Activated CD4-positive, alpha-beta T cell treated with anti-CD3 and anti-CD28 coated beads for 36 hours (primary cell): ENCODE measurements at places on chromosomes 2 and 18.

DNA sequence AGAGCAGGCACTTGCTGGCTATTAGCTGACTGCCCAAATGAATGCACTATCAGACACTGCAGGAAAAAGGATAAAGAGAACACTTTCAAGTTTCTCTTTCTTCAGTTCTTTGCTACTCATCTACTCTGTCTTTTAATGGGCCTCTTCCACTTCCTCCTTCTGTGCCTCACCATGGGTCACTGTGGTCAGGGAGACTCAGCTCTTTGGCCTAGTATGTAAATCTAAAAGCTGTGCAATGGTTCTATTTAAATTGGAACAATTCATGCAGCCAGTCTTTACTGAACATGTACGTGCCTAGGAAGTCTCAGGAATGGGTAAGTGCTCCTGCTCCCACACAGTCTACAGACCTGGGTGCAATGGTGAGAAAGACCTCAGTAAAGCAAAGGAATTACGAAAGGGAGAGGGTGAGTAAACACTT lies 79.1 kb upstream of the DNMT3A start:
- H3K4me3 ChIP-seq: no peak overlapping the region
- no peak overlapping the region for H3K27ac ChIP-seq
- H3K27me3 ChIP-seq: no peaks in the 10 kb centered on the region
- H3K4me1 ChIP-seq: no peaks in the 10 kb centered on the region
- peaks cover 18% of the 10 kb centered on the region for H3K36me3 ChIP-seq

DNA sequence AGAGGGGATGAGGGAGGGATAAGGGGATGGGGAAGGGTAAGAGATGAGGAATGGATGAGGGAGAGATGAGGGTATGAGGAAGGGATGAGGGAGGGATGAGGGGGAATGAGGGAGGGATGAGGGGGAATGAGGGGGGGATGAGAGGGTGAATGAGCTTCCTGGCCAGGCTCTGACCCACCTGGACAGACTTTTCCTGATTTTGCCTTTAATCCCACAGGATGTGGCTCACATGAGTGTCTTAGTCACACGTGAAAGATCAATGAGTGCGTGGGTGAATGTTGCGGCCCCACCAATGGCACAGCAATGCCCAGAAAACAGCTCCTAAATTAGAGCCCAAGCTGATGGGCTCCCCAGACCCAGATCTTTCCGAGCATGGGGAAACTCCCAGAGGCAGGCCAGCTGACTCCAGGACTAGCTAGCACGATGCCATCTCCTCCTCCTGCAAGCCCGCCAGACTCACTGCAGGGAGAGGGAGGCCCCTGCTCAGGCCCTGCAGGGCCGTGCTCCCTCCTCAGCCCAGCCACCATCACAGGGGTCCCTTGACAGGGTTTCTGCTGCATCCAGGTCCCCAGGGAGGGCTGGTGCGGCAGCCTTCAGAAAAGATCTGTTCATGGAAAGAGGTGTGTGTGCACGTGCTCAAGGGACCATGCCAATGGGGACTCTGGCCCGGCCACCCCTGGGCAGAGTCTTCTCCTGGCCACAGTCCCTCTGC lies 41.4 kb downstream of the AQP12A start:
- no peaks in the 10 kb centered on the region for H3K27me3 ChIP-seq
- no peak for DNase-seq
- H3K4me1 ChIP-seq: no peaks in the 10 kb centered on the region
- no peak overlapping the region for H3K27ac ChIP-seq

- no peaks in the 10 kb centered on the region for H3K4me1 ChIP-seq
- peaks cover 5% of the 10 kb centered on the region for H3K27me3 ChIP-seq
- DNase-seq: no peak
These were observed 28.5 kb upstream of the YES1 start for GRCh38 chr18:840516-840915.

DNA sequence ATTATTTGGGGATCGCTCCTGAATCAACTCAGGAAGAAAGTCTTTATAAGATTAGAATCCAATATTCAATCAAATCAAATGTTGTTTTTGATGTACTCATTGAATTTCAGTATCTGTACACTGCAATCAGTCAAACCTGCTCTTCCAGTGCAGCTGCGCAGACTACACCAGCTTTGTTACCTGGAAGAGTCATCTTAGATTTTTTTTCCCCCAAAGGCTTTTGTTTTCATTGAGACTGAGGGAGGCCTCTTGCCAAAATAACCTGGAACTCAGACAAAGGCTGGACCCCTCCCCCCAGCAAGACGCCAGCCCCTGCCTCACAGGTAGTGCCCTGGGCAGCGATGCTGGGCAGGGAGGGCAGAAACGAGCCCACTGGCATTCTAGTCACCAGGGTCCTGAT lies 74.8 kb downstream of the ARHGEF4 start:
- peaks cover 21% of the 10 kb centered on the region for H3K27me3 ChIP-seq
- no peak for DNase-seq
- no peaks in the 10 kb centered on the region for H3K36me3 ChIP-seq
- no peak overlapping the region for H3K27ac ChIP-seq
- H3K4me3 ChIP-seq: no peak overlapping the region
- H3K4me1 ChIP-seq: no peaks in the 10 kb centered on the region

- H3K27ac ChIP-seq: no peak overlapping the region
- H3K27me3 ChIP-seq: peaks cover 8% of the 10 kb centered on the region
- no peaks in the 10 kb centered on the region for H3K4me1 ChIP-seq
These were observed 122.8 kb downstream of the TMEM18 start for GRCh38 chr2:554444-554843.

DNA sequence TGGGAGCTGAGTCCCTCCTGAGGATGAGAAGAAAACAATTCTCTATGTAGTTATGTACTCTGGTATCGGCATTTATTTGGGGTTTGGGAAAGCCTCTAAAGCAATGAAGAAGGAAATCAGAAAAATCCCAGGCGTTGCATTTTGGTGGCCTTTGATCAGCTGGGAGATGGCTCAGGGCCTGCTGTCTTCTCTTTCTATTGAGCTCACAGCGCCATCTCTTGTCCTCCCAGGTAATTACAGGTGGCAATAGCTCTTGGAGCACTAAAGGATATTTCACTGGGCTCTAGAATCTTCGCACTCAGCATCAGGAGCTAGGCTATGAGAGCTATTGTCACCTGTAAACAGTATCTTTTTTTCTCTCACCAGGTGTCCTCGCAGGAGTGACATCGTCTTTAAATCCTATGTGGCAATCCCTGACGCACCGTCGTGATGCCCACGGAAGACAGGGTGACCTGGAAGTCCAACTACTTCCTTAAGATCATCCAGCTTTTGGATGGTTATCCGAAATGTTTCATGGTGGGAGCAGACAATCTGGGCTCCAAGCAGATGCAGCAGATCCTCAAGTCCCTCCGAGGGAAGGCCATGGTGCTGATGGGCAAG lies 76.1 kb upstream of the PMAIP1 start:
- DNase-seq: peak; percentile 76
- H3K36me3 ChIP-seq: no peaks in the 10 kb centered on the region
- peaks cover 10% of the 10 kb centered on the region for H3K27me3 ChIP-seq
- no peaks in the 10 kb centered on the region for H3K4me1 ChIP-seq
- no peak overlapping the region for H3K4me3 ChIP-seq

DNA sequence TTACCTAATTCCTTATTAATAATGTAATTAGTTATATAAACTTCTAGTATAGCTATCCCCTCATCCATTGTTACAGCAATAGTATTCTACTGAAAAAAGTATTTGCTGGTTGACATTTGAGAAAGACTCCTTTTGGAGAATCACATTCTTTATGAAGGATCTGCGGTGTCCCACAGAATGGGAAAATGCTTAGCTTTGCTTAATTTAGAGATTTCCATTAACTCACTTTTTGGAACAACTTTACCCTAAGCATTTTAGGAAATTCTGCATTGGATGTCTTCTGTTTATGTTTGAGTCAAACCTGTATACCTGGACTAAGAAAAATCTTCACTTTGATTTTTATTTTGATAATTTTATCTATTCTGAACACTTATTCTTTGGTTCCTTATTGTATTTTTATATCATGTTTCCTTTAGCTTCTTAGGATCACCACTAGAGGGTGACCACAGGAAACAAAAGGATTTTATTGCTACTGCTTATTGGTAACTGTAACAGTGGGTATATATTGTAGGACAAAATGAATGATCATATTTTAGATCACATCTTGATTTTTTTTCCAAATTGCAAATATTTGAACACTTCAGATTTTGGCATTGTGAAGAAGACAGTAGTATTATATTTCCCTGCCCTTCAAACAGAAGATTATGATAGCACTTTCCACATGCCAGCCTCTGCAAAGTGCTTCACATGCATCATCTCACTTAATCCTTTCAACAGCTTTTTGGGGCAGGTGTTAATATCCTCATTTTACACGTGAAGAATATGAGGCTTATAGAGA lies 79.6 kb downstream of the MIB1 start:
- no peak for DNase-seq
- H3K27ac ChIP-seq: no peak overlapping the region
- H3K4me3 ChIP-seq: no peak overlapping the region
- H3K4me1 ChIP-seq: no peaks in the 10 kb centered on the region
- no peaks in the 10 kb centered on the region for H3K27me3 ChIP-seq

GRCh38 chr18:10563886-10564285 lies 38.1 kb downstream of the NAPG start:
- no peak for DNase-seq
- peaks cover 7% of the 10 kb centered on the region for H3K4me1 ChIP-seq
- no peaks in the 10 kb centered on the region for H3K36me3 ChIP-seq

DNA sequence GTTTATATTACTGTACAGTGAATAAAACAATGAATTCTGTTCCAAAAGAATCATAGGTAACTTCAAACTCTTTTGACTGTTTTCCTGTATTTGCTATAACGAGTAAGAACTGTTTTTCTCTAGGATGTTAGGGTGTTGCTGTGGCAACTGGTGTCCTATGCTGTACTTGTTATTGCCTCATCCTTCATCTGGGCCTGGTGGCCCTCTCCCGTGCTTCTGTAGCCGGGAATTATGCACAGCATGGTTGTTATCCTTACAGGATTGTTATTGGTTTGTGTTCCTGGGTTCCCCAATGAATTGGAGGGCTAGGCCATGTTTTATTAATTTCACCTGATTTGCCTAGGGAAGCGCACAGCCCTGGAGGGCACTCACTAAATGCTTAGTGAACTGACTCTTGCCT lies 279.2 kb downstream of the PTPRM start:
- H3K36me3 ChIP-seq: no peaks in the 10 kb centered on the region
- DNase-seq: no peak
- no peak overlapping the region for H3K4me3 ChIP-seq
- H3K27ac ChIP-seq: no peak overlapping the region

DNA sequence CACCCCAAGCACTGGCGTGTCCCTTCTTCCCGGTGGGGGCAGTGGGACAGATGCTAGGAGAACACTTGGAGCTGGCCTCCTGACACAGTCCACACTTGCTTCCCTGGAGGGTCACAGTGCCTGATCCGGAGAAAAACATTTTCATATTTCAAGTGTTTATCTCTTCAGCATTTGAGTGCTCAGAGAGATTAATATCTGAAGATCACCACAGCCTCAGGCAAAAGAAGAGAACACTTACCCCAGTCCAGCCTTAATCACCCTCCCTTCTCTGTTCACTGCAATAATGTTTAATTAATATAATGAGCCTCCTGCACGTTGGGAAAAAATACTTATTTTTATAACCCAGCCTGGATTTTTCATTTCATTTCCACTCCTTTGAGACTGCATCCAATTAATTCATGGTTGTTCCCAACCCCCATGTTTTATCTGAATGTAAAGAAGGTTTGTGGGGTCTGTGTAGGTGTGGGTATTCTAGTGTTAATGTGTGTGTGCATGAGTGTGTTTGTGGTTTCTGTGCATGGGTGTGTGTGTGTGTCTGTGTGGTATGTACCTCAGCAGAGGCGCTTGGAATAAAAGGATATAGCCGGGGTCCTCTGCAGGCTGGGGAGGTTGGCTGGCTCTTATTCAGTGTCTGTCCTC lies 72.1 kb downstream of the NRP2 start:
- peaks cover 5% of the 10 kb centered on the region for H3K27me3 ChIP-seq
- no peak for DNase-seq
- H3K4me1 ChIP-seq: no peaks in the 10 kb centered on the region

GRCh38 chr18:3062798-3063680 lies 50.1 kb upstream of the LPIN2 start:
- peak overlapping the region; percentile 2 for H3K4me3 ChIP-seq
- peak; percentile 88 for DNase-seq
- no peaks in the 10 kb centered on the region for H3K27me3 ChIP-seq
- peak overlapping the region; percentile 99 for H3K27ac ChIP-seq
- H3K4me1 ChIP-seq: peaks cover 65% of the 10 kb centered on the region
- H3K36me3 ChIP-seq: no peaks in the 10 kb centered on the region

DNA sequence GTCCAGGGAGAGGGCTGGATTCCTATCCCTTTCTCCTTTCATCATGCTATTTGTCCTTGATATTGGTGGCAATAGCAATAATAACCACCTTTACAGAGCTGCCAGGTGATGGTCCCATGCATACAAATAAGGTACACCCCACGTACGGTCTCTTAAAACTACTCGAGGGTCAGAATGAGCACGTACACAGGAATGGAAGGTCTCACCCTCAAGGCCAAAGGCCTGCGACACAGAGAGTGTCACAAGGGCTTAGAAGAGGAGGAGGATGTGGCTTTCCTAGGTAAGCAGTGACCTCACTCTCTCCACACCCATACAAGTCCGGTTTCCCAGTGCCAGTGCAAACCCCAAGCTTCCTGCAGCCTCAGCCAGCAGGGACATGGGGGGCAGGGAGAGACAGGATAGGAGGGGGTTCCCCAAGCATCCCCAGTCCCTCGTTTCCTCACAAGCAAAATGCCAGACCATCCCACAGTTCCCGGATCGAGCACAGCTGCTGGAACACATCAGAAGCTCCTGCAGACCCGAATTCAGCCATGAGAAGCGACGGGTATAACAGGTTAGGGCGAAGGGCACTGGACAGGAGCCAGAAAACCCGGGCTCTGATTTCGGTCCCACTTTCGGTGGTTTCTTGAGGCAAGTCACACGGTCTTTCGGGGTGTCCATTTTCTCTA lies 49.2 kb downstream of the PLB1 start:
- H3K4me1 ChIP-seq: peaks cover 16% of the 10 kb centered on the region
- H3K27me3 ChIP-seq: no peaks in the 10 kb centered on the region
- H3K27ac ChIP-seq: peak overlapping the region; percentile 13
- DNase-seq: peak; percentile 36
- H3K4me3 ChIP-seq: no peak overlapping the region
- no peaks in the 10 kb centered on the region for H3K36me3 ChIP-seq

DNA sequence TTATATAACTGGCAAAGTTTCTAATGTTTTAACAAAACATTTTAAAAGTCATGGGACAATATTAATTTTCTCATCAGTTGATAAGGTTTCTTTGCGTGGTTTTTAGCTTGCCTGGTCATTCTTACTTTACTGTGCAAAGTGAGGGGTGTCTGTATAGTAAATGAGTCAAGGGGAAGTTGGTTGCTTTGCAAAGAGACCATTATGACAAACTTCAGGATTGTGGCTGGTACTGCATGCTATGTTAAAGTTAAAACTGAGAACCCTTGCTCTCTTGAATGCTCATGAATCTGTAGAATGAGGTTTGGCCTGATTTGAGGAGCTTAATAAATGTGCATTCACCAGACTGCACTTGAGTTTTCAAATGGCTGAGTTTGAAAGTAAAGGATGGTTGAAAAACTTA lies 47.0 kb downstream of the COL4A4 start:
- H3K27me3 ChIP-seq: peaks cover 15% of the 10 kb centered on the region
- H3K4me1 ChIP-seq: no peaks in the 10 kb centered on the region
- H3K4me3 ChIP-seq: no peak overlapping the region
- no peak for DNase-seq

- no peak overlapping the region for H3K4me3 ChIP-seq
- no peaks in the 10 kb centered on the region for H3K4me1 ChIP-seq
- H3K36me3 ChIP-seq: no peaks in the 10 kb centered on the region
- no peak for DNase-seq
These were observed 7.7 kb downstream of the FAM228A start for GRCh38 chr2:24182507-24182906.

- H3K27me3 ChIP-seq: no peaks in the 10 kb centered on the region
- peaks cover 10% of the 10 kb centered on the region for H3K36me3 ChIP-seq
- H3K4me3 ChIP-seq: no peak overlapping the region
- DNase-seq: no peak
- no peaks in the 10 kb centered on the region for H3K4me1 ChIP-seq
- H3K27ac ChIP-seq: no peak overlapping the region
These were observed 52.3 kb upstream of the ST8SIA5 start for GRCh38 chr18:46809145-46809544.
